Caki2 (cell line): ENCODE measurements at places on chromosomes 6 and 20. TPM values are rescaled to one million over a fixed set of nuclear protein-coding genes. Genes with fewer than 3 reads are reported as not detected.

ABCC10 gene
- 4.0 and 4.5 TPM in 2 replicates for total RNA-seq

GRCh38 chr20:24289737-24290481 lies 179.5 kb upstream of the SYNDIG1 start:
- DNase-seq, result no peak

- no peak for DNase-seq
Observed at GRCh38 chr20:54324041-54324440, 116.2 kb downstream of the PFDN4 start.

TMEM217 gene
- 0.74 TPM in 1 of 2 replicates, not detected in the other for total RNA-seq

DNA sequence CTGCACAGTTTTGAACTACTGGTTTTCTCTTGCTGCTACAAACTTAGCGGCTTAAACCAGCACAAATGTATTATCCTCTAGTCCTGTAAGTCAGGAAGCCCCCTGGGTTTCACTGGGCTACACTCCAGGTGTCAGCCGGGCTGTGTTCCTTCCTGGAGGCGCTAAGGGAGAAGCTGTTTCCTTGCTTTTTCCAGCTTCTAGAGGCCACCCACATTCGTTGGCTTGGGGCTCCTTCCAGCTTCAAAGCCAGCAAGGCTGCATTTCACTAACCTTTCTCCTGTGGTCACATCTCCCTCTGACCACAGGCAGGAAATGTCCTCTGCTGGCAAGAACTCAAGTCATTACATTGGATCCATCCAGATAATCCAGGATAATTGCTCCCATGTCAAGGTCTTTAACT lies 350.6 kb upstream of the PLCB4 start:
- no peak for DNase-seq

GRIK2 gene
- 0.03 TPM in 1 of 2 replicates, not detected in the other for total RNA-seq

DNA sequence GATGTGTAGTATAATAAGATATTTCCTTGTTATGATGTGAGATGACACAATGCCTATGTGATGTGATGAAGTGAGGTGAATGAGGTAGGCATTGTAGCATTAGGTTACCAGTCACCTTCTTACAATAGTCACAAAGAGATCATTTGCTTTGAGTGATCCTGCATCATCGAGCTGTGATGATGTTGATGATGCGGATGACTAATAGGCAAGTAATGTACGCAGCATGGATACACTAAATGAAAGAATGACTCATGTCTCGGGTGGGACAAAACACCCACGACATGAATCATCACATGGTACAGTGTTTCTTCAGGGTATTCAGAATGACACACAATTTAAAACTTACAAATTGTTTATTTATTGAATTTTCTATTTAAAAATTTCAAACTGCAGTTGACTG lies 806.3 kb upstream of the GJE1 start:
- peak; percentile 91 for DNase-seq

MUC21 gene
- total RNA-seq, result not detected in 2 replicates

DNA sequence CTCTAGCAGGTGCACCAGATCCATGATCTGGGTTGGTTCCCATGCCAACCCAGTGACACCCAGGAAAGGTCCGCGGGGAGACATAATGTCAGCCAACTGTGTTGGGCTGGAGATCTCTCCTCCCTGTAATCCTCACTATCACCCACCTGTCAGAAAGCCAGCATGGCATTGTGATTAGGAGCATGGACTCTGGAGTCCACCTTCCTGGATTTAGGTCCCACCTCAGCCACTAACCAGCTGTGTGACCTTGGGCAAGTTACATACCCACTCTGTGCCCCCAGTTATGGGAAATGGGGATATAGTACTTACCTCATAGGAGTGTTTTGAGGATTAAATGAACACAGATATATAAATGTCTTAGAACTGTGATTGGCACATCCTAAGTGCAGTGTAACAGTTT lies 97.9 kb downstream of the ZDHHC14 start:
- DNase-seq, result no peak

- DNase-seq, result peak; percentile 89
Observed at GRCh38 chr20:50415516-50416268, 94.5 kb upstream of the PTPN1 start.

DNA sequence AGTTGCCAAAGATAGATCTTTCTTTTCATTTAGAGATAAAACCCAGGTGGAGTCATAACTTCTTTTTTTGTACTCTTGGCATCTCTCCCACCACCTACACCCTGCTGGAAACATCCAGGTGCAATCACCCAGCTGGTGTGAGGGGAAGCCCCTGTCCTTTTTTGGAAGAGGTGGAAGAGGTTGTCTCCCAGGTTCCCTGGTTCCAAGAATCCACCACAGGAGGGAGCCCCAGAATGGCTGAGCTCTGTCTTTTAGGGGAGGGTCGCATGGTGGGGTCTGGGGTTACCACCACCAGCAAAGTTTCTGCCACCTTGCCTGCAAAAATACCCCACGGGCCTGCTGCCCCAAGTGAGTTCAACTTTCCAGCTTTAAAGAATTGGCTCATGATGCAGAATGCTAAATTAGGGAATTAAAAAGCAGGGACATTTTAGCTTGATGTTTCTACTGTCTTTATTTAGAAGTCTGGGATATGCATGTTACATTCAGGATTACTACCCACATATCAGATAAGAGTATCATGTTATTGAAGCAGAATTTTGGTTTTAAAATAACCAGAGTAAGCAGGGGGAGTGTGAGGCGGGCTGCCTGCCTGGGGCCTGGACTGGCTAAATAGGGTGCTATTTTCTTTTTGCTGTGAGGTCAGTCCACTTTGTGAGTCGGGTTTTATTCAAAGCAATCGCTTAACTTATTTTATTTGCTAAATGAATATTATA lies 11.0 kb downstream of the SMOC2 start:
- DNase-seq, result no peak

TSHZ2 gene
- 0.23 and 4.1 TPM in 2 replicates for total RNA-seq

DNA sequence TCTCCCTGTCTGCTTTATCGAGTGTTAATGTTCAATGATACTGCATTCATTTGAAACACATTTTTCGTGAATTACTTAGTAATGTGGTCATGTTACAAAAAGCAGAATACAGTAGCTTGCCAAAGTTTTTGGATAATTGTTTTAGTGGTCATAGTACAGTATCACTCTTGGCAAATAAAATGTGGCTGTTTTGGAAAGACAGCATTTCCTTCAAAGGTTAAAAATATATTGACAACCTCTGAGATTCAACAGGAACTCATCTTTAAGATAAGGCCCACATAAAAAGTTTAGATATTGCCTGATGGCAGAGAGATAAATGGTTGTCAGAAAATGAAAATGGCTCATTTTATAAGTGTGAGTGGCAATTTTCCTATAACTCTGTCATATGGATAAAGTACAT lies 297.7 kb upstream of the MAN1A1 start:
- no peak for DNase-seq
